ENCODE measurements at places on chromosomes 4 and X. TPM values are rescaled to one million over a fixed set of nuclear protein-coding genes. Genes with fewer than 3 reads are reported as not detected.

Gene LANCL3
- total RNA-seq: 0.38 TPM

Gene RS1
- total RNA-seq: not detected

GRCh38 chr4:61223385-61223784 is 23.3 kb downstream of the ADGRL3 start:
- DNase-seq: no peak

DNA sequence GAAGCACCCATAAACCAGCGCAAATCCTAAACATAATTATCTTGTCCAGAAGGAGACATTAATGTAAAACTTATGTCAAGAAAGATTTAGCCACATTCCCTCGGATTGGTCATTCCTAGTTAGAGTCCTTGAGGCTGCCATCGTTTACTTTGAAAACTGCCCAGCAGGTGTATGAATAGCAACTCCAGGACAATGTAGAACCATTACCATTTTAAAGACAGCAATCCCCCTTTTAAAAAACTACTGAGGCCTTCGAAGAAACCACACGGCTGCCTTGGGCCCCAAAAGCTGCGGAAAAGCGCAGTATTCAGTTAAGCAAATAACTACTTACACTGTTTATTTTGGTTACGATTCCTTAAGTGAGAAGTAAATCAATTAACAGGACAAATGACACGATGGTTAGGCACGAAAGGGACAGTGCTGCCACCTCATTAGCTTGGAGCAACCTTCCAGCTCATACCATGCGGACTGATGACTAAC is 822 bp upstream of the SGMS2 start:
- no peak for DNase-seq

DNA sequence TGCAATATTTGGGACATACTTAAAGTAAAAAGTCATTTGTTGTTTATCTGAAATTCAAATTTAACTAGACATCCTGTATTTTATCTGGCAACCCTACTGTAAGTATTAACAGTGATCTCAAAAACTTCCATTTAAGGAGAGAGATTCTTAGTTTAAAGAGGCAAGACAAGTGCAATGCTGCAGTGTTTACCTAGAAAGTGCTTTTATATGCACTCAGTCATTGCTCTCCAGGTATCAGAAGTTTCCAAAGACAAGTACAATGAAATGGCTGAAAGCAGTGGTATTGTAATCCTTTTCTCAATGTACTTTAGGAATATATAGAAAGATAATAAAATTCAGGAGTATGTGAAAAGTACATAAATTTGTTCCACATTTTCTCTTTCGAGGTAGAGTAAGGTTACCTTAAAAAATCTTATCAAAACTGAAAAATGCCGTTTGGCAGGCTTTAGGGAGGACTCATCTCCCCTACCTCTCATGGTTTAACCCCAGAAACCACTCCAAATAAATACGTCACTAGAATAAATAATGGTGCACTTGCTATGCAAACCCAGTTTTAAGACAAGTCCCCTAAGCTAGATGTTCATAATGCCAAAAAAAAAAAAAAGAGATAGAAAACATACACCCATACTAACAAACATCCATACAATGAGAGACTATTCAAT is 45.7 kb downstream of the ELF2 start:
- no peak for DNase-seq

DNA sequence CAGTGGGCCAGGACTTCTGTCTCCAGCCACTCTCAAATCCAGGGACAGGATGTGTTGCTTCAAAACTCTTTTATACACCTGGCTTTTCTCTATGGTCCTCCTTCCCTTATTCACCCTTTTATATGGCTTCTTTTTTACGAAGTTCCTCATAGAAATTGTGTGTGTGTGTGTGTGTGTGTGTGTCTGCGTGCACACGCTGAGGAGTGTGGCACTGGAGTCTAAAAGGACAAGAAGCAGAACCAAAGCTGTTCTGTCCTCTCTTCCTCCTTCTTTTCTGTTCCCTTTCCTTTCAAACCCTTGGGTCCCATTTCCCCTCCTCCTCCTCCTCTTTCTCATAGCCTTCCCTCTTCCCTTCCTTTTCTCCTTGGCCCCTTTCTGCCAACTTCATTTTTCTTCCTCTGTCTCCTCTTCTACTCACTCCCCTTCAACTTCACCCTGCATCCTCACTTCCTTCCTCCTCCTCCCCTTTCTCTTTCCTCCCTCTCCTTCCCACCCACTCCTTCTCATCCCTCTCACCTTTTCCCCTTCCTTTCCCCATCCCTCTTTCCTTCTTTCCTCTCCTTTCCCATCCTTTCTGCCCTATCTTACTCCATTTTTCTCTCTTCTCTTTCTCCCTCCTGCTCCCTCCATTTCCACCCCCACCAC is 360.5 kb downstream of the MID1IP1 start:
- DNase-seq: no peak

DNA sequence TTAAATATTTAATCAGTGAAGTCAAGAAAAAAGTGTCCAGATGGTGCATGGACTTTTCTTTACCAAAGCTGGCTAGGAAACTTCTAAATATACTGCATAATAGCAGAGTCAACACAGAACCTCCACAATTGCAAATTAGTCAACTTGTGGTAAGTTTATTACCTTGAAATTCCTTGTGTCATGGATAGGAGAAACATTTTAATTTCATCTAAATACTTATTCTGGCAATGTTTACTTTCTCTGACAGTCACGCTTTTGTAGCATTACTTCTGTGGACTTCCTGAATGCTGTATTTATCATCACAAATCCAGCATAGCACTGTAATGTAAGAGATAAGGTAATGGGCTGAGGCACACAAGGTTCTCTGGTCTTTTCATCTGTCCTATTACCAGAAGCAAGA is 2266.1 kb downstream of the PCDH7 start:
- no peak for DNase-seq

GRCh38 chrX:116239944-116240840 is 69.6 kb downstream of the AGTR2 start:
- no peak for DNase-seq

GRCh38 chrX:48890934-48891401 is 6.6 kb downstream of the TIMM17B start:
- DNase-seq: no peak

Measured in omental fat pad (tissue), 4 donors.